ENCODE measurements at places on chromosomes 7 and 10.
A peak's percentile ranks its signal among the peaks of the same experiment; 100 is the strongest.

DNA sequence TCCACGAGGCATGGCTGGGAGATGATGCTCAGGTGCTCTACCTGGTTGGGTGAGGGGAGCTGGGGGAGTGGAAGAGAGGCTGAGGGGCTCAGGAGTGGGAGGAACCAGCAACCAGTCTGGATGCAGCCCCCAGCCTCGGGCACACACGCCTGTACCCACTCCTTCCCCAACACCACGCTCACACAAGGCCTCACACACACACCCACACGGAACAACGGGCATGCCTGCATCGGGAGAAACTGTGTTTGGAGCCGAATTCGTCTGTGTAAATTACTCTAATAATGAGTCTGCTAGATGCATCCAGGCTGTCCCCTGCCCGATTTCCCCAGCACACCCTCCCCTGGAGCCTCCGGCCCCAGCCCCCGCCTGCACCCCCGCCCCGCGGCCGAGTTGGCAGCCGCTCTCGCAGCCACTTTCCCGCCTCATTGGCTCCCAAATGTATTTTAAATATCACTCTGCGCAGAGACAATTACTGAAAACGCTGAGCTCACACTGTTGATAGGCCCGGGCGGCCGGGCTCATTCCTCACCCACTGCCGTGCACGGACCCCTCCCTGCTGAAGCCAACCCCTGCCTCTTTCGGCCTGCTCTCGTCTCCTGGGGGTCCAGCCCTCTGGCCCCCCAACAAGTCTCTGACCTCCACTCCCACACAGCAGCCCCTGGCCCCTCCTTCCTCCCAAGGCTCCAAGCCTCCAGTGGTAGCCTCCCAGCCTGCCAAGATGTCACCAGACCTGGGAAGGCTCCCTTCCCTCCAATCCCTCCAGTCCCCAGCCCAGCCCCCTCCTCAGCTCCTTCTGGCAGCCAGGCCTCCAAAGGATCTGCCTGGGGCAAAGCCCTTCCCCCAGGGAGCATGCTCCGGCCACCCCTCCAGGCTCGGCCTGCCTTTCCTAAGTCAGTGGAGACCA, 11.1 kb downstream of the H2BK1 start:
- peak; percentile 36 for DNase-seq

DNA sequence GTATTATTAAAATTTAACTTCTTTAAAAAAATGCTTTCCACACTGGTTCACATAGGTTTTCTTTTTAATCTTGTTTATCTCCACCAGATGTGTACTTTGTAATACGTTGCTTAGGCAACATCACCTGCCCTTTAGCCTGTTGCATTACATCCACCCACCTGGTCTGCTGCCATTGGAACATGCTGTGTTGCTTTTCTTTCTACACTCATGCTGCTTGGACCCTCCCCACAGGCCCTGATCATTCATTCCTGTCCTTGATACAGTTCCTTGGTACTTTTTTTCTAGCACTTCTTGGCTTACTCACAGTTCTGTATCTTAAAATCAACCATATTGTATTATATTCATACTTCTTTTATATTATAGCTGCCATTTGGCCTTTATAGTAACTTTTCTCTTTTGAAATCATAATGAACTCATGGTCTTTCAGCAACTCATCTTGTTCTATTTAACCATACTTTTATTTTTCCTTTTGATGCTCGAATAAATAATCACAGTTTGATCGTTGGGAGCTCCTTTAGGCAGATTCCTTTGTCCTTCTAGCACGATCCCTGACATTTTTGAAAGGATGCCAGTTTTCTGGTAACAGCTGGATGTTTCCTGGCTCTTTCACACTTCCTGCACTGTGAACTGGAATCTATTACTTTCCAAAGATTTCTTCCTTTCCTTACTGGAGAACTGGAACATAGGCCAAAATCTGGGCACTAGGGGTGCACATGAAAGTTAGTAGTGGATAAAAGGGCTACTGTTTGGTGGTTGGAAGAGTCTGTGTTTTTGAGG, 125.1 kb downstream of the CDK14 start:
- no peak for DNase-seq

GRCh38 chr7:102916426-102916825, 3.6 kb downstream of the LRRC17 start:
- DNase-seq, result peak; percentile 10

DNA sequence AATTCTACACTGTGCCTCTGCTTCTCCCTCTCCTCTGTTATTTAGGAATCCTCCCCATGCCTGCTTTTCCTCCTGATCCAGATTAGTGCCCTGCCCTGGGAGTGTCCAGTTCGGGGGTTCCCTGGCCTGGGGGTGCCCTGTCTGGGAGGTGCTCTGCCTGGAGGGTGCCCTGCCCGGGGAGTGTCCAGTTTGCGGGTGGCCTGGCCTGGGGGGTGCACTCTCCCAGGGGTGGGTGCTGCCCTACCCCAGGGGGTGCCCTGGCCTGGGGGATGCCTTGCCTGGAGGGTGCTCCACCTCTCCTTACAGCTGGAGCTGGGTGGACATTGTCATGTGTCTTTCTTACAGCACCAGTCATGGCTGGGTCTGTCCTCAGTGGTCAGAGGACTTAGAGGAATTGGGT, 20.2 kb downstream of the RAMP3 start:
- DNase-seq, result no peak

- DNase-seq, result no peak
Observed at GRCh38 chr10:133366751-133367150, 6.4 kb downstream of the ECHS1 start.

GRCh38 chr10:70323697-70324338, 40.0 kb upstream of the NPFFR1 start:
- no peak for DNase-seq

- no peak for DNase-seq
Observed at GRCh38 chr10:98331885-98332284, 63.9 kb upstream of the LOXL4 start.

DNA sequence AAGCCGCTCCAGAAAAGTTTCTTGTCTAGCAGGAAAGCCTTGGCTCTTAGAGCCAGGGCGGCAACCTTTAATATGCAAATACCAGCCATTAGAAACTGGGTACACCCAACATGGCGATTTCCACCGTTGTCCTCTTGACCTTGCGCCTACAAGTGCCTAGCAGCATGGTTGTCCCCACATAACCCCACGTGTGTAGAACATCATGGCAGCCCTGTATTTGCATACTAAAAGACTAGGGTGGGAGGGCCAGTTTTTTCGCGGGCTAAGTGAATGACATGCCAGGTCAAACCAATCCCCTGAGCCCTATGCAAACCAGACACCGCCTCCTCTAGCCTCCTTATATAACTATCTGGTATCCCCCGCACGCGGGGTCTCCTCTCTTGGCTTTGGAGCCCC, 58.4 kb upstream of the FZD8 start:
- no peak for DNase-seq

- DNase-seq, result no peak
Observed at GRCh38 chr10:96612055-96612830, 25.4 kb upstream of the TM9SF3 start.

GRCh38 chr10:33349268-33349667, 14.8 kb upstream of the NRP1 start:
- no peak for DNase-seq

- no peak for DNase-seq
Observed at GRCh38 chr10:90939116-90939515, 18.2 kb upstream of the ANKRD1 start.
